ENCODE measurements at places on chromosomes 4 and X. TPM values are rescaled to one million over a fixed set of nuclear protein-coding genes. Genes with fewer than 3 reads are reported as not detected.

DNA sequence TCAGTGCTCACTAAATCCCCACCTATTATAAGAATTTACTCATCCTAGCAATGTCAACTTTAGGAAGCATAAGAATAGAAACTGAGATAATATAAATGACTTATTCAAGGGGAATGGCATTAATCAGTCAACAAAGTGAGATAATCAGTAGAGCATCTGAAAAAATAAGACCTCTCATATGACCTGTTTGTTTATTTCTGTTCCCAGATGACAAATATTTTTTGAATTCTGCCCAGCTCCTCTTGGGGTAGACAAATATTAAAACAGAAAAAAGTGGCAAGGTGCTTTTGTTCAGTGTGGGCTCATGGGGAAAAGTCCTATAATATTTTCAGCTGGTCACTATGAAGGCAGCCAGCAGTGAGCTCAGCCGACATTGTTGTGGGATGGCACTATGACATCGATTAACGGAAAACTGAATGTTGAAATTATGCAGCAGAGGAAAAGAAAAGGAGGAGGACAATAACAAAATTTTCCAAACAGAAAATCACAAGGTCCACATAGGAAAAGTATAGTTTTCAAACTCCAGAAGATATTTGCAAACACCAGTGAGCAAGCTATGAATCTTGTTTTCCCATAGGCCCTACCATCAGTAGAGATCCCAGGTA, 109.6 kb downstream of the ANXA3 start:
- DNase-seq, result no peak

The ASB9 gene
- 1.0 TPM for total RNA-seq

The HSD17B13 gene
- not detected for total RNA-seq

- DNase-seq, result no peak
Measured at GRCh38 chr4:57418133-57418532, 307.9 kb upstream of the IGFBP7 start.

DNA sequence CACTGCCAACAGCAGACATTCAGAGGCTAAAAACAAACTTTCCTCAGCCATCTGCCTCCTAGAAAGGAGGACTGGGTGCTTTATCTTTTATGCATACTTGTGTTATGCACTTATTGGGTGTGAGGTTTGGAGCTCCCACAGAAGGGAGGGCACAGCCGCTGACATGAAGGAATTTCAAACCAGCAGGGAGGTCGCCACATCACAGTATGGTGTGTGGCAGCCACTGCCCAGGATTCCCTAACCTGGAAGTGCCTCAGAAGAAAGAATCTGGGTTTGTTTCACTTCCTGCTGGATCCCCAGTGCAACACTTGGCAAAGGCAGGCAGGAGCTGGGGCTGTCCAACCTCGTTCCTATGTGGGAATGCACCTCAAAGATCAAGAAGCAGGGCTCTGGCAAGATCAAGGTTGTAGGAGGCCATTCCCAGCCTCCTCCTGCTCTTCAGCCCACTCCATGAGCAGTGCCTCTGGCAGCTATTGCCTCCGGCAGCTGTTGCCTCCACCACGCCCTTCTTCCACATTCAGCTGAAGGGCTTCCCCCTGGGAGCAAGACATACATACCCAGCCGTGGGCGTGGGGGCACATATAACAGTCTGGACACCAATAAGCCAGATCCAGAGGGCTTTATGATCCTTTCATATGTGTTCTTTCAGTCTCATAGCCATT, 109.0 kb upstream of the MAMLD1 start:
- no peak for DNase-seq

DNA sequence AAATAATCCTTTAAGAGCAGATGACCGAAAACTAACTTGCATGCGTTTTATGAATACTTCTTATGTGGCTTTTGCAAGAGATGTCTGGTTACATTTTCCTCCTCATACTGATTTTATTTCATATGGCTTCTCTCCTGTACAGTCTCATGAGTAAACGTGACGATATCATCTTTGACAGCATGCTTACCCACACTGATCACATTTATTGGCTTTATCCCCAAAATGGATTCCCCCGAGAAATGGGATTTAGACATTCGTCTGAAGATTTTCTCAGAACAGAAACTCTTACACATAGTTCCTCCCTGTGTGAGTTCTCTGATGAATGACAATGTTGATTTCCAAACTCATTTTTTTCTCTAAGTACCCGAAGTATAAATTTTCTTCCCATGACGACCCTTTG, 939.7 kb upstream of the LCORL start:
- no peak for DNase-seq

- no peak for DNase-seq
Measured at GRCh38 chrX:17496407-17496806, 121.4 kb downstream of the NHS start.
